ENCODE measurements at places on chromosomes 7 and 10. TPM values are rescaled to one million over a fixed set of nuclear protein-coding genes. Genes with fewer than 3 reads are reported as not detected.

- no peak for DNase-seq
Observed at GRCh38 chr10:101235766-101236165, 6.5 kb upstream of the LBX1 start.

HYAL4 gene
- total RNA-seq: not detected

DNA sequence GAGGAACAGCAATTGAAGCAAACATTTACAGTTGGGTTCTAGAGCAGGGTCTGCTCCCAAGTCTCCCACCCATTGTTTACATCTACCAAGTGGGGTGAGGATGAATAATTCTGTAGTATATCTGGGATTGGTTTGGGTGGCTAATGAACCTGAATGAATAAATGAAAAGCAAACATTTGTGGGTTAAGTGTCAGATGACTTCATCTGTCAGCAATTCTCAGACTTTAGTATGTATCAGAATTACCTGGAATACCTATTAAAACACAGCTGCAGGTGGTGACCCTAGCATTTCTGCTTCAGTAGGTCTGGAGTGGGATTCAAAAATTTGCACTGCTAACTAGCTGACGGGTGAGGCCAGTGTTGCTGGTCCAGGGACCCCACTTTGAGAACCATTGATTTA is 18.0 kb upstream of the NPVF start:
- no peak for DNase-seq

CYP2C8 gene
- 5.0 TPM for total RNA-seq

- DNase-seq: no peak
Observed at GRCh38 chr10:33142295-33142694, 184.3 kb upstream of the ITGB1 start.

FXYD4 gene
- not detected for total RNA-seq

DNA sequence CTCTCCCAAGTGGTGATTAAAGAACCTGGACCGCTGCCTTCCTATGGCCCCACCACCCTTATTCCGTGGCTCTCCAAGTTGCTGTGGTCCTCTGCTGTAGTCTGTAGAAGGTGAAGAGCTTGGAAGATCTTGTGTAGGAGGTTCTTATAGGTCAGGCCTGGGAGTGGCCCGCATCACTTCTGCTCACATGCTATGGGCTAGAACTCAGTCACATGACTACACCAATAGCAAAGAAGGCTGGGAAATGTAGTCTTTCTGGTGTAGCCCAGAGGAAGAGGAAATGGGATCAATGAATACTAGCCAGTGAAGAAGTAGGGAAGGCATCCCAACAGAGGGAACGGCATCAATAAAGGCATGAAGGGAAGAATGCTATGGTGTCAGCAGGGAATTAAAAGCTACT is 41.3 kb upstream of the AOAH start:
- DNase-seq: no peak

GRCh38 chr7:36633377-36633776 is 90.9 kb downstream of the AOAH start:
- DNase-seq: no peak

- peak; percentile 64 for DNase-seq
Observed at GRCh38 chr10:16809074-16809718, 8.0 kb downstream of the RSU1 start.

CNTNAP2 gene
- 4.6 TPM for total RNA-seq

- DNase-seq: no peak
Observed at GRCh38 chr10:122591736-122592135, 31.2 kb downstream of the DMBT1 start.

- no peak for DNase-seq
Observed at GRCh38 chr7:40916813-40917212, 782.0 kb downstream of the SUGCT start.

PTPRZ1 gene
- not detected for total RNA-seq

NAT16 gene
- total RNA-seq: not detected

DNA sequence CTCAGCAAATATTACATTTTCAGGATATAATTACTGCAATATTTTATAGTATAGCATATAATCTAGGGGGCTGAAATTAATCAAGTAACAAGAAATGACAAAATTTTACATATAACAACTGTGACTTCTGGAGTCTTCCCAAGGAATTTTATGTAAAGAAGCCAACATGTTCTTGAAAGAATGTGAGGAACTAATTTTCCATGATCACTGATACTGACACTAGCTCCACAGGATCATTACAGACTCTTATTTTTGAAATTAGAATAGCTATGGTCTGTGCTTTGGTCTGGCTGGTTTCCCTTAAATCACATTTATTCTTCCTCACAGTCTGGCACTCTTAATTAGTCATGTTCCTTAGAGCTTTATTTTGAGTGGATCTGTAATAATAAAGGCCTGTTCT is 267.7 kb upstream of the SEMA3A start:
- no peak for DNase-seq

- DNase-seq: no peak
Observed at GRCh38 chr7:115478426-115478825, 552.1 kb downstream of the TFEC start.

DNA sequence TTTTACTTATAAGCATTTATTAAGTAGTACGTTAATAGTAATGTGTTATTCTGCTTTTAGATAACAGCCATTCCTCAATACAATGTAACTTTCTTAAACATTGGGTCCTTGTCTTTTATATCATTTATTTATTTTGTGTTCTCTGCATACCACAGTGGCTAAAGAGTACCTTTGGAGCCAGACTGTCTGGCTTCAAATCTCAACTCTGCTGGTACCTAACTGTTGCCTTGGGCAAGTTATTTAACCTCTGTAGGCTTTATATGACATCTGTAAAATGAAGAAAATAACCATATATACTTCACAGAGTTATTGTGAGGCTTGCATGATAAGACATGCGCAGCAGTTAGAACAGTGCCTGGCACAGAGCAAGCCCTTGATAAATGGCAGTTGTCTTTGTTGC is 397.6 kb downstream of the MDFIC start:
- no peak for DNase-seq

GRCh38 chr7:79091011-79091410 is 362.5 kb downstream of the MAGI2 start:
- no peak for DNase-seq

OR13A1 gene
- total RNA-seq: not detected

GRCh38 chr7:43536773-43537172 is 46.1 kb upstream of the STK17A start:
- no peak for DNase-seq

HOXA7 gene
- total RNA-seq: 11.8 TPM

- DNase-seq: no peak
Observed at GRCh38 chr10:106158241-106158640, 1006.3 kb downstream of the SORCS1 start.

TBX20 gene
- total RNA-seq: not detected

DNA sequence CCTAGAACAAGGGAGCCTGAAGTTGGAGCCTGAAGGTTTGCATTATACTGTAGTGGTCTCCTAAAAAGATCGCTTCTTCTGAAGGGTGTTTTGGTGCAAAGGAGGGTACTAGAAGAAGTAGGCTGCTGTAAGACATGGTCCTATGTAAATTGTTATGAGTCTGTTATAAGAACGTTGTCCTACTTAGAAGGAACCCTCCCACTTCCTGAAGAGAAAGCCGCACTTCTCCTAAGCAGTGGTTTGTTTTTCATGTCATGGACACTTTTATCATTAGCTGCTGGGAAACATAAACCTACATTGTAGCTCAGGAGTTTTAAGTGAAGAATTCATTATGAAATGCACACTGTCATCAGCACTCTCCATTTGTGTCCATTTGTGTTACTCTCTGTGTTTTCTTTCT is 129.1 kb upstream of the ITGB1 start:
- DNase-seq: no peak

- no peak for DNase-seq
Observed at GRCh38 chr10:35005868-35006267, 84.3 kb downstream of the CUL2 start.

TUBAL3 gene
- total RNA-seq: 75.2 TPM

- peak; percentile 42 for DNase-seq
Observed at GRCh38 chr7:150384406-150385301, 5.5 kb downstream of the ZNF775 start.

- DNase-seq: no peak
Observed at GRCh38 chr10:78218798-78219490, 185.3 kb downstream of the RPS24 start.

- DNase-seq: no peak
Observed at GRCh38 chr10:116115036-116115641, 157.9 kb downstream of the GFRA1 start.

DNA sequence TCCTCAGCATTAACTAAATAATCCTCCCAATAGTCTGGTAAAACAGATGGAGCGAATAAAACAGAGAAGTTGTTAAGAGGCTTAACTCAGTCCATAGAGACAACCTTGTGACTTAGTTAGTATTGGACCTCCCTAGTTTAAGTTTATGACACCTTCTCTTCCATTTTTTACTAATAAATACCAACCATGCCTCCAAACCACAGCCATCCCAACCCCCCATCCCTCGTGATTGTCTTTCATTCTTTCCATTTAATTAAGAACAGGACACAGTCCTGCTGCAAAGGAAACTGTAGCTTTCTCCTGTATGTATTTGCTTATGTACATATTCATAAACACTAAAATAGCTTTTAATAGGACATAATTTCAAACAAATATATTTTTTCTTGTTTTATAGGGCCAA is 238.2 kb downstream of the SEMA3D start:
- DNase-seq: no peak

KAZALD1 gene
- total RNA-seq: not detected

DNA sequence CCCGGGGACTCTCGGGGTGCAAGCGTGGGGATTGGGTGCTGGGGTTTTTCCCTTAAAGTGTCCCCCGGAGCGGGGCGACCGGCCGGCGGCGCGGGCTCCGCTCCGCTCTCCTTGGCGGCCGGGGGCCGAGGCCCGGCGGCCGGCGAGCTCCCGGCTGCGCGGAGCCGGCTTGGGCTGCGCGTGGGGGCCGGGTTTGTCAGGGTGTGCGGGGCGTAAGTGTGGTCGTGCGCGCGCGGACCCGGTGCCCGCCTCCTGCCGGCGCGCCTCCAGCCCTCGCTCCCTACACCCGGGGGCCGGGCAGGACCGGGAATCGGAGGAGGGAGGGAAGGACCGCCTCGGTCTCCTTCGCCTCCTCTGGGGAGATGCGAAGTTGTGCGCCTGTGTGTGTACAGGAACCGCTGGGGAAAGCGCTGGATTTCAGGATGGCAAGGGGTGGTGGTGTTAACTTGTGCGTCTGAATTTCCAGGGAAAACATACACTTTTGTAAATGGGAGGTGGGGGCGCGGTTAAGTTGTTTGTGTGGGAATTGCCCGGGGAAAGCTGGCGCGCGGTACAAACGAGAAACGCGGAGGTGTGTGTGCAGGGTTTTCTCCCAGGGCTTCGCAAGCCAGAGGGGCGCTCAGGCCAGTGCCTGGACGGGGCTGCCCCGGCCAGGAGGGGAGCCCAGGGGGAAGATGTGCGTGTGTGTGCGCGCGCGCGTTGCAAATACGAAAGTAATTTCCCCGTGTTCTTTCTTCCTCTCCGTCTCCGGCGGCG is 737 bp downstream of the ZMIZ1 start:
- peak; percentile 44 for DNase-seq

DNA sequence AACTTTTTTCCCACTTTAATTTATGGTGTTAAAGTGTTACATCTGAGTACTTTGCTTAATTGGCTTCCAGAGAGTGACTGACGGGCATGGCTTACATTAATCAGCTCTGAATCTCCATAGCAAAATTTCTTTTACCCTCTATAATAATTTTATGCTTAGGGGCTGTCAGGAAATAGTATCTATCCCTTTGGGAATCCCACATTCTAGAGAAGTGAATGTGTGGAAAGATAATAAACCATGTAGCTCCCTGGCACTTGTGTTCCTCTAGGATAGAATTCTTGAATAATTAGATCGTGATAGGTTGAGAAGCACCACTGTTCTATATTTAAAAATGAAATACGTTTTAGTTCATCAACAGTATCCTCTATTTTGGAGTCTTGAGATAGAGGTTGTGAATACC is 89.6 kb downstream of the DNAJB9 start:
- no peak for DNase-seq

DNA sequence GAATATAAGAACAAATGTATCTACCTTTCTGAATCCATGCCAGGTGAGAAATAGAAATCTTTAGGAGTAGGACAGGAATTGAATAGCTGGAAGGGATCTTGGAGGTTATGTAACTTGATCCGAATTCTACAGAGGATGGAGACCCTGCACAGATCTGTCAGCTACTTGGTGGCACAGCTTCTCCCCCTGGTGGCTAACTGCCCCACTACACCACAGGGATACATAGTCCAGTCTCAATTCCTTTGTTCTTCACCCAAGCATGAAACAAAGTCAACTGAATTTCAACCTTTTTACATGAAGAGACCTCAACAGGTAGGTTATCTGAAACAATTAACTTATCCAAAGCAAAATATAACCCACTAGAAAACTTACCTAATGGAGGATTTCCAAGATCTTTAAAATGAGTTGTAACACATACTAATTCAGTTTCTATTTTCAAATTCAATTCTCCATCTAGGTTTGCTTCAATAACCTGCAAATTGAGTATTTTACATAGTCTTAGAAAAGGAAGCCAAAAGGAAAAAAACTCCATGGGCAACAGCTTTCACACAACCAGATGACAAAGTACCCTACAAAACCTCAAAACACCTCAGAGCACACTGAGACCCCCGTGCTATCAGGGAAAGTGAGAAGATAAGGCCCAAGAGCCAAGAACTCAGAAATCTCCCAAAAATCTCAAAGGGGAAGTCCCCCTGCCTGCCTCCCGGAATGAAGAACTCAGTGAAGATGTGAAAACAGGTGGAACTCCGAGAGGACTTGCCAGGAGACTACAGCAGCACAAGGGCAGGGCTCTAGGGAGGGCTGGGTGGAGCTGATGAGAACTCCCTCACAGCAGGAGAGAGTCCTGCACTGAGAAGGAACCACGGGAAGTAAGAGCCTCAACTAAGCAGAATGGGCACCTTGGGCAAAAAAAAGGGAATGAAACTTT is 10.3 kb downstream of the HUS1 start:
- peak; percentile 57 for DNase-seq

GRCh38 chr7:1593091-1593866 is 23.4 kb upstream of the PSMG3 start:
- DNase-seq: no peak

- no peak for DNase-seq
Observed at GRCh38 chr10:33612551-33612950, 278.1 kb upstream of the NRP1 start.

DNA sequence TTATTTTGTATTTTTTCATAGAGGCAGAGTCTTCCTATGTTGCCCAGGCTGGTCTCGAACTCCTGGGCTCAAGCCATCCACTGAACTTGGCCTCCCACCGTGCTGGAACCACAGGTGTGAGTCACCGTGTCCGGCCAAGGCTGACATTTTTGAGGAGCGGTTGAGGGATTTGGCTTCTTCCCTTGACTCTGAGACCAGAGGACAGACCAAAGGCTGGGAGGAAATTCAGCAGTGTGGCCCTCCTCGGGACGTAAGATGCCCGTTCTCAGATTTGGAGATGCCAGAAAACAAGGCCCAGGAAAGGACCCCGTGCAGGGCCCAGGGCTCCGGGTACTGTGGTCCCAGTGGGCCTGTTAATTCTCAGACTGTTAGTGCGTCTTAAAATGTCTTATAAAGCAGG is 146.2 kb downstream of the WDR37 start:
- no peak for DNase-seq

- DNase-seq: no peak
Observed at GRCh38 chr10:78768041-78768835, 300.5 kb upstream of the ZMIZ1 start.

ACBD7 gene
- 1.1 TPM for total RNA-seq

GPR85 gene
- total RNA-seq: not detected

GRCh38 chr7:66654275-66655112 is 25.8 kb downstream of the KCTD7 start:
- peak; percentile 99 for DNase-seq

GNAI1 gene
- total RNA-seq: 6.3 TPM

MYL10 gene
- total RNA-seq: not detected

All from Peyer's patch (tissue), 4 donors.